NCI-H526 (cell line): ENCODE measurements at places on chromosomes 2 and 18.

DNA sequence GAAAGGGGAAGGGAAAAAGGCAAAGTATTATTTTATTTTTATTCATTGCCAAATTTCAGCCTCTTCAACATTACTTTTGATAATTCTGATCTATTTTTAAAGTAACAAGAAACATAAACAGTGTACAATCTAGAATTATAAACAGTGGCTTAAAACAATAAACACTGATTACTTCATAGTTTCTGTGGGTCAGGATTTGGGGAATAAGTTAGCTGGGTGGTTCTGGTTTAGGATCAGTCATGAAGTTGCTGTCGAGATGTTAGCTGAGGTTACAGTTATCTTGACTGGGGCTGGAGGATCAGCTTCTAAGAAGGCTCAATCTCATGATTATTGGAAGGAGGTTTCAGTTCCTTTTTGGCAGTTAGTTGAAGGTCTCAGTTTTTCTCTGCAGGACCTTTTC, 109.2 kb downstream of the SCN2A start:
- DNase-seq = no peak

DNA sequence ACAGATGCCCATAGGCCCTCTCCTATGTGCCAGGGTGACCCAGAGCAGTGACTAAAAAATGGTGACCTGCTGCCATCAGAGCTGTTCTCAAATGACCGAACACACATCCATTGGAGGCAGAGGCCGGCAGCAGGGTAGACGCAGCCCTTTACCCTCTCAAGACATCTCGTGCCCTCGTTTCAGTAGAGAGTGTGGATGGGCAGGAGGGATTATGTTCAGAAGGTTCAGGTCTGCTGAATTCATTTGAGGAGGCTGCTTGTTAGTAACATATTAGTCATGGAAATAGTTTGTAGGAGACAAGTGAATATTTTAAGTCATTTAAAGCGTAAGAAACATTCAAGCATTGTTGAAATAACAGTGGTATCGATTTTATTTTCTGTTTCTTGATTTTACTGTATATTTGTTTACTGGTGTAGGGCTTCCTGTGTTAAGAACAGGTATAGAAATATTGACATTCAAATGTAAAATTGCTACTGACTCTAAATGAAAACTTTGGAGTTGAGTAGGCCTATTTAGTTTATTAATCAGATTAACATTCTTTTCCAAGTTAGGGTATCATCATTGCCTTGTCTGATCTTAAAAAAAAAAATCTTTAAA, 82.6 kb downstream of the ZNF532 start:
- DNase-seq = no peak

DNA sequence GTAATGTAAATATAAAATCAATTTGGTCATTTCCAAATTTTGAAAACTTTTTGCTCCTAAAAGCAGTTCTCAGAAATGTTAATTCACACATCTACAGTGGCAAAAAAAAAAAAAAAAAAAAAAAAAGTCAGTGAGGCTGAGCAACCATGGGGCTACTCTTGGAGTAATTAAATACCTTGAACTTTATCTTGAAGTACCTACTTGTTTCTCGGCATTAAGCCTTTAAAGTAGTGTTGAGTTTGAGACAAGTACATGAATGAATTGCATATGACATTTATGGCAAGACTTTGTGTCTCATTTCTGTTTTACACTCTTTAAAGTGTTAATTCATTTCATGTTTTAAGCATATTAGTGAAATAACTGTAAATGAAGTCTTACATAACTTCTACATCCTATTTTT, 613.3 kb downstream of the XIRP2 start:
- no peak for DNase-seq

DNA sequence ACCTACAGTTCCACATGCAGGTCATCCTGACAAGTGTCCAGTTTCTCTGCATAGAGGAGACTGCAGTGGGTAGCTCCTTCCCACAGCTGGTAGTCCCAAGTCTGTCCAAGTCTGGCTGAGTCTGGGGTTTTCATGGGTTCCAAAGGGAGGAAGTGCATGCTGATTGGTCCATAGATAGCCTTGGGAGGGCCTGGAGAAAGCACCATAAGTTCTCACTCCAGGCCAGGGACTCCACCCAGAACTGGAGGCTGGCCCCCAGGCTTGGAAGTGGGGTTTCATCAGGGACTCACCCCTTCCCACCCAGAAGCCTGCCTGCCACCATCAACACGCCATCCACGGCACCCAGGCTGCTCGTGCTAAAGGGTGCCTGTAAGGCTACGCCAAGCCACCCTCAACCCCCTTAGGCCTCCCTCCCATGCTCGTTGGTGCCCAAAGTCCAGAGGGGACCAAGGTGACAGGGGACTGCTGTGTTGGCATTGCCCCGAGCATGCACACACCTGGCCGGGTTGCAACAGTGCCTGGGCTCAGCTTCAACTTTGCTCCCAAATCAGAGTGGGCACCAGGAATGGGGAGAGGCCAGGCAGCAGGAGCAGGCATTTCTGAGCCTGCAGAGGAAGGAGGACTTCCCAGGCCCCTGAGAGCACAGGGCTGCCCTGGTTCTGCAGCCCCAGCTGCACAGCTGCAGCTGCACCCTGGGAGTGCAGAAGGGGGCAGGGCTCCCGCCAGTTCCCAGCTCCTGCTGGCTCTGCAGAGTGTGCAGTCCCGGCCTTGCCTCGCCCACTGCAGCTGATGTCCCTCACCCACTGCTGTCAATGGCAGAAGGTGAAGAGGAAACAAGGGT, 116.5 kb upstream of the MAP2 start:
- no peak for DNase-seq

- DNase-seq = no peak
Measured at GRCh38 chr2:56021136-56021474, 97.5 kb upstream of the EFEMP1 start.
